ENCODE measurements at places on chromosomes 2 and 18.
A peak's percentile ranks its signal among the peaks of the same experiment; 100 is the strongest.

- no peak for DNase-seq
Measured at GRCh38 chr2:11017921-11018320, 106.2 kb downstream of the KCNF1 start.

DNA sequence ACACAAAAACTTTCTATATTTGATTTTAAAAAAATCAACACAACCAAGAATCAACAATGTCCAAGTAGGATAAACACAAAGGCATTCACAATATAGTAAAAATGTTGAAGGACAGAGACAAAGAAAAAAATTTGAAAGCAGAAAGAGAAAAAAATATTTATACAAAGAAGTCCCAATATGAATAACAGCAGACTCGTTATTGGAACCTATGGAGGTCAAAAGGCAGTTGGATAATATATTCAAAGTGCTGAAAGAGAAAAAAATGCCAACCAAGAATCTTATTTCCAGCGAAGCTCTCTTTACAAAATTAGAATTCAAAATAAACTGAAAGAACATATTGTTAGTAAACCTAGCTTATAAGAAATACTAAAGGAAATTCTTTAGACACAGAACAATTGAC lies 859.5 kb downstream of the LRP1B start:
- no peak for DNase-seq

DNA sequence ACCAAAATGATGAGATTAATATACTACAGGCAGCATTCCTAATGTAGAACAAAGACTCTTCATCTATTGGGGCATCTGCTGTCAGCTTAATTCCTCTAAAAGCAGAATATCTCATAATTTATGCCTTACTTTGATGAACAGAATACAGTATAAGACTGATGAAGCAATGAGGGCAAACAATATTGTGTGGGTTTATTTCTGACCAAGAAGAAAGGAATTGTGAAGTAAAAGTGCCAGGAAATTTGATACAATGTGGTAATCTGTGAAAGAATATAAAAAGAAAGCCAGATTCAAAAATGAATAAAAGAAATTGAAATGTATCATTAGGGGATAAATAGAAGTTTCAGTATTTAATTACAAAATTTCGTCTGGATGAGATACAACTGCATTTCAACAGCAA lies 78.8 kb upstream of the TTC21B start:
- DNase-seq, result no peak

DNA sequence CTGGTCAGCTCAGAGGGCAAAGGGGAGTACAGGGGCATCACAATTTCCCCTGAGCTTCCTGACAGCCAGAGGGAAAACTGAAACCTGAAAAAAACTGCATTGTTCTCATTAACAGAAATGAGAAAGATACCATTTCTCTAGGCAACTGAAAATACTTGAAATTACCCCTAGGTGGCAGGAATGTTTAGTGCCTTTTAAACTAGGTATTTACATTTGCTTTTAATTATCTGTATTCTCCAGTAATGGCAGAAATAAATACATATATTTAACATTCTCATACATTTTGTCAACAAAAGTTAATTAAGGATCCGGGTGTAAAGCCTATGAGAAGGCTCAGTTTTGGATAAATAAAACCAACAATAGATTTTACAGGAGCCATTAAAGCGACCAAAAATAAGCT lies 34.5 kb downstream of the RPL31 start:
- DNase-seq, result no peak

DNA sequence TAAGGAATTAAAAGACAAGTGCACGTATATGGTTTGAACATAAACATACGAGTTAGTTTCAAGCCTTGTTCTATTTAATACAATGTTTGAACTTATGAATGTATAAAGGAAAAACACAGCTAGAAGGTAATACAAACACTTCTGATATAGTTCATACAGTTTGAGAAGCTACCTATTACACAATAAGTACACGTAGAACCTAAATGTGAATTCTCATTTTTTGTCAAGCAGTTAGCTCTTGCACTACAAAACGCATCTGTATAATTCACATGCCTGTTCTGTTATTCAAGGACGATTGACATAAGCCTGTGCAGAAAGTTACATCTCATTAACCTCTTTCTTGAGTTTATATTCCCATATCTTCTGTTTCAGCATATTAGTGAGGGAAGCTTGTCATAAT lies 2.7 kb downstream of the LRP1B start:
- DNase-seq, result no peak

GRCh38 chr2:153488072-153488471 lies 9.5 kb upstream of the RPRM start:
- no peak for DNase-seq

- DNase-seq, result no peak
Measured at GRCh38 chr18:8868276-8868675, 162.9 kb downstream of the MTCL1 start.

DNA sequence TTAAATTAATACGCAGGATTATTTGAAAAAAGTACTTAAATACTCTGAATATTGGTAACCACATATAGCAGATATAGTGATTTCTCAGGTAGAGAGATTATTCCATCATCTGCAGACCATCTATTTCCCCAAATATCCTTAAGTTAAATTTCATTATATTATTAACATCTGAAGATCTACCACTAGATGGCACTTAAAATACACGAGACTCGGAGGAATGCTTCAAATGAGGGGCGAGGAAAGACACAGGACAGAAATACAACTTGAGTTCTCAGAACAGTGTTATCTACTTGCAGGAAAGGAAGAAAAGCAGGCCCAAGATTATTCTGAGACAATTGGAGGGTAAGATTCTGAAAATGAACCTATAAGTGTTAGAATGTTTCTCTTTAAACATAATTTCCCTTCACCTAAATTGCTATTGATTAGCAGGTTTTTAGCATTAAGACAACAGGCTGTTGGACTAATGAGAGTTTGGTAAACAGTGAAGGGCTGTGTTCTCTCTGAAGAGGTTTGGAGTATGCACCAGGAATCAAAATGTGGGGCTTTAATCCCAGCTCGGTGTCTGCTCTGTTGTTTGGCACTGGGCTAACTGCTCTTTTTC lies 76.9 kb upstream of the GCFC2 start:
- no peak for DNase-seq

DNA sequence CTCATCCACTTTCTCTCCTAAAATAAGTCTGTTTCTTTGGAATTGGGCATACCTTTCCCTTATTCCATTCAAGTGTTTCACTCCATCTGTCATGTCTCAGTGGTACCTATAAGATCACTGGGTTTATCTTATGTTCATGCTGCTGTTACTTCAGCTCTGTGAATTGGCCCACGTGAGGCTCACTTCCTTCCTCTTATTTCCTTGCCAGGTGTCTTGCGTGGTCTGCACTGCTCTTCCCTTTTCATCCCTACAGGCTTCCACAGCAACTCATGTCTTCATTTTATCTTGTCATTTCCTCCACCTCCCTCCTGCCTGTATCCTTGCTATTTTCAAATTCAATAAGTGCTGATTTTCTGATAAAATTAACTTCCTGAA lies 159.1 kb upstream of the ALPP start:
- no peak for DNase-seq

- DNase-seq, result no peak
Measured at GRCh38 chr2:46825231-46825938, 90.2 kb downstream of the MCFD2 start.

DNA sequence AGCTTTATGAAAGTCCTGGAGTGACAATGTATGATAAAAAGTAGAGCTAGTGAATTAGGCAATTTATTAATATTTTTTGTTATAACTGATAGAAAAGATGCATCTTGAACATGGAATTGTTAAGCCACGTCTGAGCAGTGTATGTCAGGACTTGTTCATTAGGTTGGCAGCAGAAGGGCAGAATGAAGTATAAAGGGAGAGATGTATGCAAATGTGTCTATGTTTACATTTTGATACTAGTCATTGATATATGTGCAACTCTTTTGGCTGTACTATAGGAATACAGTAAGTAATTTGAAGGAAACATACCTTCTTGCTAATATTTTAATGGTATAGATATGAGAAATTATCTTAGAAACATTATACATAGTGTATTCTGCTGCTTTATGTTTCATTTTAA lies 49.0 kb upstream of the TMEM247 start:
- DNase-seq, result no peak

GRCh38 chr2:190405070-190405469 lies 3.1 kb upstream of the MFSD6 start:
- DNase-seq, result peak; percentile 53

DNA sequence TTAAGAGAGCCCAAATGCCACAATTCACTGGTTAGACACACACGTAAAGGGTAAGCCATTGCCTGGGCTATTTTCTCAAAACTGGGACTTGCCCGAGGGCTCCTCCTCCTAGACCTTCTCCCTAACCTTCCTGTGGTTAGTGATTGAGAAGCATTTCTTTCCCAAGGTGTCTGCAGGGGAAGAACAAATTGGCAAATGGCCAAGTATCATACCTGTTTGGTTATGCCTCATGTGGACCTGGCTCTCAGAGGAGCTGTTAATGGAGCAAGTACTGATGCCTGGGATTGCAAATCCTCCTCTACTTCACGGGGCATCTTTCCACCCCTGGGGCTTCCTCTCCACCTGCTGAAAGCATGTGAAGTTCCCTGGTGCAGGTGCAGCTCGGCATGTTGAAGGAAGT lies 187.5 kb upstream of the CYRIA start:
- no peak for DNase-seq

DNA sequence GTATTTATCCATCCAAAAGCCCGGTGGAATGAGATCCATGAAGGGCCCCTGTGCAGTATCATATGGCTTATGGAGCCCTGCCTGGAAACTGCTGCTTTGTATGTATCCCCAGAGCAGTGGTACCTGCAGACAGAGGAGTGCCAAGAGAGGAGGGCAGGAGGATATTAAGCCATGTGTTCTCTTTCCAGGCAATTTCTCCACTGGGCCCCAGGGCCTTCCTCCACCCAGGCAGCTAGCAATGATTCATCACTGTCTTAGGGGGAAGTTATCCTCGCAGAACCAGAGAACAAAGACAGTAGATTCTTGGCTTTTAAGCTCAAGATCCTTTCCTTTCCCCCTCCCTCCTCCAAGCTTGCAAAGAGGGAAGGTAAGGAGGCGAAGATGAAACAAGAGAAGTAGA lies 98.1 kb downstream of the LRRC30 start:
- no peak for DNase-seq

- DNase-seq, result no peak
Measured at GRCh38 chr2:212489719-212490346, 48.8 kb downstream of the ERBB4 start.

- no peak for DNase-seq
Measured at GRCh38 chr2:128808462-128809258, 490.0 kb upstream of the HS6ST1 start.

DNA sequence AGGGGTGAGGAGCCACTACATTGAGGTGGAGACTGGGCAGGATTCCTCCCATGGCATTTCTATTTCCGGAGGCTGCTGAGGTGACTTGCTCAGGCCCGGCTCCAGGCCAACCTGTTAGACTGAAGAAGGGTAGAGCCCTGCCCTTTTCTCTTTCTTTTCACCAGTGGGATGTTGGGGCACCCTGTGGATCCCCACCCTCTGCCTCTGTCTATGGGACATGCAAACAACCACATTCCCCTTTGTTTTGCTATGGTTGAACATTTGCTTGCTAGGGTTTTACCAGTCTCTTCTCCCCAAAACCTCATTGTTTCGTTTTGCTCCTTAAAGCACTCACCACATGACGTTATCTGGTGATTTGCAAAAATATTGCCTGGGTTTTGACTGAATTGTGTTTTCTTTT lies 183.3 kb downstream of the ARL4C start:
- DNase-seq, result peak; percentile 68

- DNase-seq, result peak; percentile 63
Measured at GRCh38 chr2:238290091-238290509, 1.7 kb upstream of the PER2 start.

DNA sequence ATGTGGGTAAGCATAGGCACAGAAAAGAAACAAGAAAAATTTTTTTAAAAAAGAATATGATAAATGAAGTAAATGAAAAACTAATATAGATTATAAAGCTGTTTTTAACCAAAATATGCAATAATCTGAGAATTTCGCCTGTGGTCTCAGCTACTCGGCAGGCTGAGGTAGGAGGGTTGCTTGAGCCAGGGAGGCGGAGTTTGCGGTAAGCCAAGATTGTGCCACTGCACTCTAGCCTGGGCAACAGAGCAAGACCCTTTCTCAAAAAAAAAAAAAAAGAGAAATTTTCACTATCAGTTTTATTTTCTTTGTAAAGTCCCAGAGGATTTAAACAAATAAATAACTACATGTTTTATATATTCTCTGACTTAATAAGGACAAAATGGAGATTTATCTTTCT lies 47.3 kb downstream of the DHX57 start:
- DNase-seq, result no peak
